Activated CD8-positive, alpha-beta memory T cell treated with anti-CD3 and anti-CD28 coated beads for 4 hours (primary cell): ENCODE measurements at places on chromosomes 6 and 20.

DNA sequence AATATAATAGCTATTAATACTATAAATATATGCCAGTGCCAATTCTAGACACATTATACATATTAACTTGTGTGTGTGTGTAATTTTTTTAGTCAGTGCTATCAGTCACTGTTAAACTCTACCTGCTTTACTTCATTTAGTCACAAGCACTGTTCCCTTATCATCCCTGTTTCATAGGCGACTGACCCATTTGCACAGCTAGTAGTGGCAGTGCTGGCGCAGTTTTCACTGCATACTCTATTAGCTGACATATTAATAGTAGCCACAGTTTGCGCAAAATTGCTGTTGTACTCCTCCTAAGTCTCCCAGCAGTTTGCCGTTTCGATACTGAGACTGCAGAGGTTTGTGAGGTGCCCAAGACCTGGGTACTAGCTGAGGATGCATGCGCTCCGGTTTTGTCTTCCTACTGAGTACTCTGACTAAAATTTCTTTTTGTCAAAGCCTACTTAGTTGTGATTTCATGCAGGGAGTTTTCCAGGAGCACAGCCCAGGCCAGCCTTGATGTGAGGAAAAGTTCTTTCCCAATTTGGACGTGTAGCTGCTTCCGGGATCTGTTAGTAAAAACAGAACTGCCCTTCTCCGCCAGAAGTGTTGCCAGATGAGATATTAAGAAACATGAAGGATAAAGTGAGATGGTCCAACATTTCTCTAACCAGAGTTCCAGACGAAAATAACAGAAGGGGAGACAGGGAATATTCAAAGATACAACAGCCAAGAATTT is 5.6 kb downstream of the BAG2 start:
- no peak for DNase-seq

GRCh38 chr20:51914758-51915157 is 112.4 kb upstream of the SALL4 start:
- no peak for DNase-seq

DNA sequence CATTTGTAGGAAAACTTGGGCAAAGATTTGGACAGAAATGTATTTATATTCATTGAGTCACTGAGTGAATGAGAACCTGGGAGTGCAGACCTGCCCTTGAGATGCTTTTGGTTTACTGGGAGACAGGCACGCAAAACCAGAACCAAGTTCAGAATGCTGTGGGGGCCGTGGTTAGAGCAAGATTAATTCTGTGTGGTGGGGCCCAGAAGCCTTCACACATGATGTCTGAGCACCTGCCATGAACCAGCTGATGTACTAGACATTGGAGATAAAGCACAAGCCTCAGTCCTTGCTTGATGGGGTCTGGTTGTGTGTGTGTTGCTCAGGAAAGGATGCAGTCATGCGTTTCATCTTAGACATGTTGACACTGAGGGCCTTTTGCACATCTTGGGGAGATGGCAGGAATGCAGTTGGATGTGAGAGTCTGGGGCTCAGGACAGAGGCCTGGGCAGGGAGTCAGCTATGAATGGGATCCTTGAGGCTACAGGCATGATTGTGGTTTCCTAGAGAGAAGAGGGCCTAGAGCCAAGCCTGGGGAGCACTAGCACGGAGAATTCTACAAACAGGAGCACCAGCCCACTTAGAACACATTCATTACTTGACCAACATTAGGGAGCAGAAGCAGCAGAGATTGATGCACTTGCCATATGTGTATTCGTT is 114.3 kb upstream of the TMEM181 start:
- no peak for DNase-seq

- no peak for DNase-seq
Observed at GRCh38 chr6:113289166-113289565, 568.0 kb upstream of the MARCKS start.

DNA sequence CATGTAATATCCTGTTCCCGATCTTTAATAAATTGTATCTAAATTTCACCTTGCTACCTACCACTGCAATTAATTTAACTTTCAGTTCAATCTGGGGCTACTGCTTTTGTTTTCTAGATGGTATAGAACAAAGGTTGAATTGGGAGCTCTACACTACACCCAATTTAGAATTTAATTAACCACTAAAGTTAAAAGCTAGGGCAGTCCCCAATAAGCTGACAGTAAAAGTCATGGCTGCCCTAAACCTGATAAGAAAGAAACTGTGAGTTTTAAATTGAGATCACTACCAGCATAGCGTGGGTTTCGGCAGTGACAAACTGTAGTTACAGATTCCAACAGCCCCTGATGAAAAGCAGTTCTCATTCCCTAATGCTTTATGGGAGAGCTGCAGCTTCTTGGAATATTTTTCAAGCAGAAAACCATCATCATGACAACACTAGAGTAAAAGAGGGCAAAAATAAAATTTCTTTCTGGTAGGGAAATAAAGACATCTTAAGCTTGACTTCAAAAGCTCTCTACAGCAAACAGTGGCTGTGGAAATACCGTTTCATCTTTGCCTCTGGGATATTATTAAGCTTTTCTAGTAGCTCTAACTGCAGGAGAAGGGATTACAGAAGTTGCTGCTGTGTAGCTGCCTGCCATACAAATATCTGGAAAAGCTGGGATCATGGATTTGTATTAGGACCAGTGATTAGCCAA is 1372.1 kb downstream of the EPHA7 start:
- no peak for DNase-seq

DNA sequence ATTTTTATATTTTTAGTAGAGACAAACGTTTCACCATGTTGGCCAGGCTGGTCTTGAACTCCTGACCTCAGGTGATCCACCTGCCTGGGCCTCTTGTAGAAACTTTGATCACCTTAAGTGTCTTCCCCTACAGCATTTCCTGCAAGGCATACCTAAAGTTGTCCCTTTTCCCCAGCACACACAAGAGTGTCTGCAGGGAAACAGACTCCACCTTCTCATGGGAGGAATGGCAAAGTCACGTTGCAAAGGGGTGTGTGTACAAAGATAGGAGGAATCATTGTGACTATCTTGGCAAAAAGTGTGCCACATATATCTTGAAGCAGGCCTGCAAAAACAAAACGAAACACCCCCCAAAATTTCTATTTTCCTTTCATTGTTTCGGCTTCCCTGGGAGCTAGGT is 160.8 kb upstream of the RNF24 start:
- no peak for DNase-seq

- no peak for DNase-seq
Observed at GRCh38 chr6:88992741-88993552, 29.5 kb upstream of the RNGTT start.

GRCh38 chr20:50873585-50873984 is 57.7 kb downstream of the ADNP start:
- DNase-seq: no peak

GRCh38 chr6:2949121-2949520 is 22.2 kb downstream of the SERPINB6 start:
- DNase-seq: no peak

GRCh38 chr6:43817192-43817591 is 47.2 kb downstream of the VEGFA start:
- no peak for DNase-seq

DNA sequence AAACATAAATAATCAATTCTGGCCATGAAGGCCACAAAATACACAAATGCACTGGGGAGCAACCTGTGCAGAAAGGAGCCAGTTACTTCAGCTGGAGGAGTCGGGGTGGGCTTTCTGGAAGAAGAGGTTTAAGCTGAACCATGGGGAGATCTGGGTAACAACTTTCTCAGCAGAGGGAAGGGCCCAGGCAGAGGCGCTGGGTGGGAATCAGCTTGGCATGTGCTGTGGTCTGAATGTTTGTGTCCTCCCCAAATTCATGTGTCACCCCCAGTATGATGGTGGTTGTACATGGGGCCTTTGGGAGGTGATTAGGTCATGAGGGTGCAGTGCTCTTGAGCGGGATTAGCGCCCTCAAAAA is 107.9 kb downstream of the SYCP2 start:
- no peak for DNase-seq

GRCh38 chr20:58325912-58326311 is 16.4 kb downstream of the RAB22A start:
- no peak for DNase-seq

DNA sequence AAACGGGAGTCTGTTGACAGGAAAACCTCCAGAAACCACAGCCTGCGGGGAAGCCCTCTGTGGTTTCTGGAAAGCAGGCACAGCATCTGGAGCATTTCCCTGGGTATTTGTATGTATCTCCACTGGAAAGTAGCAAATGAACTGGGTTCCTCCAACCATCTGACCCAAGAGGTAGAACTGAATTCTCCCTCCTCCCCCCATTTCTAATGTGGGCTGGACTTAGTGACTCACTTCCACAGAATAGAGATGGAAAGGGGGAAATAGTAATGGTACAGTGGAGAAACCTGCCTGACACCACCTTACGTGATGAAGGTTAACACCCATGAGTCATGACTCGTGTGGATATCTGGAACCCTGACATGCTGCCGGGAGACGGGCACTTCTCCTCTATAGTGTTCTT is 51.9 kb upstream of the XRN2 start:
- DNase-seq: no peak

DNA sequence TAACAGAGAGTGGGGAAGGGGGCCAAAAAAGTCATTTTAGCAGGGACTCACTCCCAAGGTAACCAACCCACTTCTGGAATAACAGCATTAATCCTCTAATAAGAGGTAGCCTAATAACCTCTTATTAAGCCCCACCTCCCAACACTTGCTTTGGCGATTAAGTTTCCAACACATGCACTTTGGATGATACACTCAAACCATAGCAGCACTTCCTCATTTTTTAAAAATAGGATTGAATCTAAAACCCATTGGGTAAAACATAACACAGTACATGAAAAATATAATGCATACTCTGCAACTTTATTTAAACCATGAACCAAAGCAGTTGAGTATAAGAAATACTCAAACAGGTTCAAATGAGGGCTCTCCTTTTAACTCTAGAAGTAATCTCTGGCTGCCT is 318.3 kb downstream of the HACE1 start:
- DNase-seq: no peak

DNA sequence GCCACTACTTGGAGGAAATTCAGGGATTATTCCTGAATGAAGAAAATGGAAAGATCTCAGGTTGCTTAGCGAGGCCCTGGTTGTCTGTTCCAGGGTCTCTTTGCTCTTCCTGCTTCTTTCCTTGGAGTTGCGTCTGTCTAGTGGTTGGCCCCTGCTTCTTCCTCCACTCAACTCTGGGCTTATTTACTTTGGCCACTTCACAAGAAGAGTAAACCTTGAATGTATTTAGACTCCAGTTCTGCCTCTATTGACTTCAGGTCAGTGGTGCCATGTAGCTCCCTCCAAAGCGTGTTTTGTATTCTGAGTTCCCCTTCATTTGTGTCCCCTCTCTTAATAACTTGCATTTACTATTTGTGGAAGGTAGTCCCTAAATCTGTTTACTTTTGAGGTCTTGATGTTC is 456.5 kb downstream of the UTRN start:
- DNase-seq: no peak

DNA sequence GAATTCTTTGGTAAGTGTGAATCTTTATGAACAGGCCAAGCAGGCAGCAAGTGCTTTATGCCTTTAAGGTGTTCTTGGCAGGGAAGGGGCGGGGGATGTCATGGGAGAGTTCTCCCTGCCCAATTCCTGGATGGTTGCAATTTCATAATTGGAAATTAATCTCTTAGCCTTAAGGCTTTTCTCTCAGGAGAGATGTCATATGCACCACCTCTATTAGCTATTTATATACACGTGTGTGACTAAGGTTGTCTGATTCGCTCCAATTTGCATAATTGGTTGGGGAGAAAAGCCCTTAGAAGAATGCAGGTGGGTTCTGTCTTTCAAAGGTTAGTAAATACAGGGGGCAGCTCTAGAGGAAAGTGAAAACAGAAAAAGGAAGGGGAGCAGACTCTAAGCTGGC is 5.2 kb upstream of the ENPP5 start:
- DNase-seq: no peak

GRCh38 chr6:148943451-148943850 is 196.6 kb downstream of the UST start:
- DNase-seq: no peak

- no peak for DNase-seq
Observed at GRCh38 chr20:59413326-59413865, 113.0 kb downstream of the EDN3 start.

DNA sequence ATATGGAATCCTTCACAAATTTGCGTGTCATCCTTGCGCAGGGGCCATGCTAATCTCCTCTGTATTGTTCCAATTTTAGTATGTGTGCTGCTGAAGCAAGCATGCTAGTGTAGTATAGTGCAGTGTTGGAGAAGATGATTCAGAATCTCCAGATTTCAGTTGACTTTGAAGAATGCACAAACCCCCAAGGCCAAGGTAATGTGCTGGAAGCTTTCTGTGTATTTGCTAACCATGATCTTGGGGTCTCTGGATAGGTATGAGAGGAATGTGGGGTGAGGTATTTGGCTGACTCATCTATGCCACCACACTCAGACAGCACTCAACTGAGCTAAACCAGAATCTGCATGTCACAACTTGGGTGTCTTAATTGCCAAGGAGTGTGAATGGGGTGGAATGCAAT is 42.6 kb upstream of the DEK start:
- DNase-seq: no peak

- no peak for DNase-seq
Observed at GRCh38 chr20:51484141-51484815, 58.2 kb downstream of the NFATC2 start.

GRCh38 chr20:35568645-35569044 is 26.8 kb downstream of the ERGIC3 start:
- DNase-seq: no peak

GRCh38 chr6:137731960-137732616 is 135.0 kb upstream of the TNFAIP3 start:
- no peak for DNase-seq

DNA sequence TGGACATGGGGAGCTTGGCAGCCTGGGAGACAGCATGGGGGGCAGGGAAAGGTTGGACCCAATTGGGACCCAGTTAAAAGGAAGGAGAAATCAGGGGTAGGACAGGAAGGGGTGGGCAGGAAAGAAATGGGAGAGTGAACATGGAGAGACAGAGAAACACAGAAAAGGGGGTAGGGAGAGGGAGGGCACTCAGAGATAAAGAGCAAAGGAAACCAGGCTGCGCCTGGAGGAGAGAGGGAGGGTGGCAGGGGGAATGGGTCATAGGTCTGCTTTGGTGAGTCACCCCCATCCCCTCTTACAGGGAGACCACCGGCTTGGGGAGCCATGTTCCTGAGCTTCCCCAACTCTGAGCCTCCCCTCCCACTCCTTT is 46.7 kb downstream of the RAB44 start:
- DNase-seq: no peak

- no peak for DNase-seq
Observed at GRCh38 chr20:23872065-23872464, 7.5 kb downstream of the CST5 start.

DNA sequence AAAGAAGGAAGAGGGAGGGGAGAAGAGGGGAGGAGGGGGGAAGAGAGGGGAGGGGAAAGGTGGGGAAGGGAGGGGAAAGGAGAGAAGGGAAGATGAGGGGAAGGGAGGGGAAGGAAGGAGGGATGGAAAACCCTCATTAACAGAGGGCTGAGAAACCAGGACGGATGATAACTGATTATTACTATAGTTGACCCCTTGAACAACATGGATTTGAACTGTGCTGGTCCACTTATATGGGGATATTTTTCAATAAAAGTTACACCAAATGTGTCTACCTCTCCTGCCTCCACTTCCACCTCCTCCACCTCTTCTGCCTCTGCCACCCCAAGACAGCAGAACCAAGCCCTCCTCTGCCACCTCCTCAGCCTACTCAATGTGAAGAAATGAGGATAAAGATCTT is 184.1 kb upstream of the ARID1B start:
- DNase-seq: no peak
